ENCODE measurements at places on chromosomes 11 and 22. TPM values are rescaled to one million over a fixed set of nuclear protein-coding genes. Genes with fewer than 3 reads are reported as not detected.

The BDNF gene
- polyA plus RNA-seq, result 0.33 TPM

The CFAP300 gene
- polyA plus RNA-seq, result 3.7 TPM

The OR4B1 gene
- polyA plus RNA-seq, result not detected

The MRGPRF gene
- polyA plus RNA-seq, result 2.0 TPM

The JAM3 gene
- 11.6 TPM for polyA plus RNA-seq

The PARVG gene
- 2.7 TPM for polyA plus RNA-seq

The LDHAL6A gene
- not detected for polyA plus RNA-seq

The OR52N4 gene
- polyA plus RNA-seq, result 0.21 TPM

The OR8B3 gene
- not detected for polyA plus RNA-seq
